ENCODE measurements at places on chromosomes 7 and 10.

DNA sequence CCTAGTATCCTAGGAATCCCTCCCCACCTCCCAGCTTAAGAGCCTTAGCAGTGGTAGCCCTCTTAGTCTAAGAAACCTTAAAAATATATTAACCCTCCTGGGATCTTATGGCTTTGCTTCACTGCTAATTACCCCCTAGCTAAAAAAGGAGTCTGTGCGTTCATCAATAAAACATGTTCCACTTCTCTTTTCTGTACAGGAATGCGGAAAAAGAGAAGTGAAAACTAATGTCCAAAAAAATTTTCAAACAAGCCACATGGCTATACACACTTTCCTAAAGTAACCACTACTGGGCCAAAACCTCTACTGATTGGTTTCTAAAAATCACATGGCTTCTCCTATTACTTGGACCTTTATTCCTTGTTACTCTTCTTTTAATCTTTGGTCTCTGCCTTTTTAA, 667.1 kb upstream of the LRRTM3 start:
- no peak for DNase-seq

DNA sequence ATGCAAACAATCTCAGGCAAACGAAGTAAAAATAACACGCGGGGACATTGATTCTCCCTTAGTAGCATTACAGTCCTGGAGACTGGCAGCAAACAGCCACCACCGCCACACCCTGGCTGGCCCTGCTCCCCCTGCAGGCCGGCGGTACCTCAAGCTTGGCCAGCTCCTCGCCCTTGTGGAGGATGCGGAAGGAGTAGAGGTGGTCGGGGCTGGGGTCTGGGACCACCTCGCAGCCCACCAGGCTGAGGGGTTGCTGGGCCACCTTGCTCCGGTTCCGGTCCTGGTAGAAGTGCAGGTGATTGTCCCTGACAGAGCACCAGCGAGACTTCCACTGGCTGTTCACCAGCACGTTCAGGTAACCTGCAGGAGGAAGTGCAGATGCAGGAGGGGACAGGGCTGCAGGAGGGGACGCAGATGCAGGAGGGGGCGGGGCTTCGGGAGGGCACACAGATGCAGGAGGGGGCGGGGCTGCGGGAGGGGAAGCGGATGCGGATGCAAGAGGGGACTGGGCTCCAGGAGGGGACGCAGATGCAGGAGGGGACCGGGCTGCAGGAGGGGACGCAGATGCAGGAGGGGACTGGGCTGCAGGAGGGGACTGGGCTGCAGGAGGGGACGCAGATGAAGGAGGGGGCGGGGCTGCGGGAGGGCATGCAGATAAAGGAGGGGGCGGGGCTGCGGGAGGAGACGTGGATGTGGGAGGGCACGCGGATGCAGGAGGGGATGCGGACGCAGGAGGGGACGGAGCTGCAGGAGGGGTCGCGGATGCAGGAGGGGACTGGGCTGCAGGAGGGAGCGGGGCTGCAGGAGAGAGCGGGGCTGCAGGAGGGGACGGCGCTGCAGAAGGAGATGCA, 65.7 kb downstream of the VWA2 start:
- peak; percentile 15 for DNase-seq

DNA sequence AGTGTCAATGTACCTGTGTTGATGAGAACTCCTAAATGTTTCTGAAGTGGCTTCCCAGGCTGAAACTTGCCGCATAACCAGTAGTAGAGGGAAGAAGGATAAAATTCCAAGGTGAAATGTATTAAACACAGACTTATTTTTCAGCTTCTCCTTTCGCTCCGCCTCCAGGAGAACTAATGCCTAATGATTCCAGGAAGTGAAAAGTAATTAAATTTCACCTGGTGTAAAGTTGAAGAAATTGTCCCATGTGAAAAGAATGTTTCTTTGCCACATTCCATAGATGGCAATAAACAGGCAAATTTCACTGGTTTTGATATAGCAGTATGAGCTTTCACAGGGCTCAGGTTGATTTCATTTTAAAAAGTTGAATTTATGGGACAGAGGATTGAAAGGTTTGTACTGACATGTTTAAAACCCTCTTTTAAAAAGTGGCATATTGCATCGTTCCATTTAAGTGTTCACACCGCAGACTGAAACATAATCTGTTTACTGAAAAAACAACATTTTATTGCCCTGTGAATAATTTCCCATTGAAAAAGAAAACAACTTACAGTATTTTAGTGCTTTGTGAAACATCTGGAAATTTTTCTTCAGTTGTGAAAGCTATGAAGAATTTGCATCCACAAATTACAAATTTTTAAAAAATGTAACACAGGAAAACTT, 453.4 kb upstream of the NFE2L3 start:
- no peak for DNase-seq

DNA sequence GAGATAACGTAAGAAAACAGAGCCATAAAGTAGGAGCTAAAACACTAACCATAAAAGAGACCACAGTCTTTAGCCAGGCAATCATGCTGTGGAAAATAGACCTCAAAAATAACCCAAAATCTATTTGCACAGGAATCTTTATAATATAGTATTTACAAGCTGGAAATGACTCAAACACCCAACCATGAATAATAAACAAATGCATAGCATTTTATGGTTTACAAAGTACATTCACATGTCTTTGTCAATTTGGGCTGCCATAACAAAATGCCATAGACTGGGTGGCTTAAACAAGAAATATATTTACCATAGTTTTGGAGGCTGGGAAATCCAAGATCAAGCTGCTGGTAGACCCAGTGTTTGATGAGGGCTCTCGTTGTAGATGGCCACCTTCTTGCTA, 65.5 kb upstream of the GRB10 start:
- DNase-seq = no peak

GRCh38 chr10:133219782-133220181, 10.2 kb upstream of the UTF1 start:
- DNase-seq = no peak

DNA sequence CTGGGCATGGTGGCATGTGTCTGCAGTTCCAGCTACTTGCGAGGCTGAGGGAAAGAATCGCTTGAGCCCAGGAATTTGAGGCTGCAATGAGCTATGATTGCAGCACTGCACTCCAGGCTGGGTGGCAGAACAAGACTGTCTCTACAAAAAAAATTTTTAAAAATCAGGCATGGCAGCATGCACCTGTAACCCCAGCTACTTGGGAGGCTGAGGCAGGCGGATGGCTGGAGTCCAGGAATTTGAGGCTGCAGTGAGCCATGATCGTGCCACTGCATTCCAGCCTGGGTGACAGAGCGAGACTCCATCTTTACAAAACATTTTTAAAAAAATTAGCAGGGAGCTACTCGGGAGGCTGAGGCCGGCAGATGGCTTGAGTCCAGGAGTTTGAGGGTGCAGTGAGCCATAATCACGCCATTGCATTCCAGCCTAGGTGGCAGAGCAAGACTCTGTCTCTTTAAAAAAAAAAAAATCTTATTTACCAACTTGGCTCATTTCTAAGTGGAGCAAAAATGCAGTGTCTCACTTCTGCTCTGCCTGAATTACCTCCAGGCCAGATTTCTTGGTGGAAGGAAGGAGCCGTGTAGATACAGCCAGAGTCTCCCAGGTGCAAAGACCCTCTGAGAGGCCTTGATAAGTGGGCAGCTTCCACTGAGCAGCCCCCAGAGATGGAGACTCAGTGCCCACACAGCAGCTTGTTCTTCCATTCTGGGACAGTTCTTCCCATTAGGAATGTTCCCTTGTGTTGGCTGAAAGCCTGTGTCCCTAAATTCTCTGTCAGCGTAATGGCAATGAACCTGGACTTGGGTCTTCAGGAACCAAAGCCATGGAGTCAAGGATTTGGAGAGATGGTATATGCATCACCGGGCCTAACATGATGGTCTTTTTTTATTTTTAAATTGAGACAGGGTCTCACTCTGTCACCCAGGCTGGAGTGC, 30.0 kb downstream of the GTF2IRD1 start:
- DNase-seq = no peak

DNA sequence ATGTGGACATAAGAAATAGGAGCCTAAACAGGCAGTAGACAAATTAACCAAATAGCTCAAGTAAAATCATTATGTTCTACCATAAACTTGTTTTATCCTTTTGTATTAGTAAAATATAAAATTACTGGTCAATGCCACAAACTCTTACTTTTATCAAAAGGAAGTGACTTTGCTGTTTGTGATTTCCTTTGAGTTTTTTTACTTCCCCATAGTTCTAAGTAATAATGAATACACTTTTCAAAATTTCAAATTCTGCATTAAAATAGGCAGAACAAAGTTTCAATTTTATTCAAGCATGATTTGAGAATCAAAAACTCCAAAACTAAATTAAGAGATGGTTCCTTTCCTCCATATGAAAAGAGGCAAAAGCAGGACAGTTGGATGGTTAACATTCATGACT, 139.7 kb upstream of the ABCB5 start:
- no peak for DNase-seq

DNA sequence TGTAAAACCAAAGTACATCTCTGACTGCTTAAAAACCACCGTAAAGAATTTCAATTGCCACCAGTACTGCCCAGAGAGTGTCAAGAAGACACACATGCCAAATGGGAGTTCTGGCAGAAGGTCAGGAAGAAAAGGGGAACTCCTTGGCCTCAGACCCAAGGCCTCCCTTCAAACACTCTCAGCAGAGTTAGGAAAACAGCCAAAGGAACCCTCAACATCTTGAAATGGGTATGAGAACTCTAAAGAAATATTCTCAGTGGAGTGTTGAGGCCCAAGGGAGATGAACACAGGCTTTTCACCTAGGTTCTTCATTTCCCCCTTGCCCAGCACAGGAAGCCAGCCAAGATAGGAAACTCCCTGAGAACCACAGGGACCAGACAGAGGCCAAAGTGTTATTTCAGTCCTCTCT, 96.1 kb upstream of the ASAH2 start:
- no peak for DNase-seq

DNA sequence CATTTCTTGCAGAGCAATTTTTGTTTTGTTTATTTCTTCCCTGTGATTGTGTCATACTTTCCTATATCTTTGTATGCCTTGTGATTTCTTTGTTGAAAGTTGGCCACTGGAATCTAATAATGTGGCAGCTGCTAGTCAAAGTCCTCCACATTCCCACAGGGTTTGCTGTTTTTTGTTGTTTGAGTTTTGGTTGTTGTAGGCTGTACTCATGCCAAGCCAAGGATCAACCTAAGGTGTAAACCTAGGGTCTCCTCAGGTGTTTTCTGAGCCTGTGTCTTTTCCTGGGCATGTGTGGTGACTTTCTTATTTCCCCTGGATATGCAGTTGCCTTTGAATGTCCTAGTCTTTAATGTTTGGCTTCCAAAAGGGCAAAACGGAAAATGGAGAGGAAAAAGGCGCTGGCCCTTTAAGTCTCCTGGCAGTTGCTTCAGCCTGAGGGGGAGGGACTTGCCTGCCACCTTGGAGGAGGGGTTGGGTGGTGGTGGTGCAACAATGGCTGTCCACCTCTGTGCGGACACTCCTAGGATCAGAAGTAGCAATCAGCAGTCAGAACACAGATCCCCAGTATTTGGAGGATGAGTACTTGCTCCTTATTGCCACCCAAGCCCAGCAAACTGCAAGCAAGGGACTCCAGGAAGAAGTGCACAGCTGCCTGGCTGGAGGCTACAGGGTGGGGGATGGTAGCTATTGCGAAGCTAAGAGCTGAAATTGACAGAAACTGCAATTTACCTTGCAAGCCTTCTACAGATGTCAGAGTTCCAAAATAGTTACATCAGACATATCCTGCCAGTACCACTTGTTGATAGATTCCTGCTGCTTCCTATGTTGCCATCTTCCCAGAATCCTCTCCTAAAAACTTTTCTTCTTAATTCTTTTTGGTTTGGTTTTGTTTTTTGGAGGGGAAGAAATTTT, 5.6 kb upstream of the ZNF518A start:
- no peak for DNase-seq

DNA sequence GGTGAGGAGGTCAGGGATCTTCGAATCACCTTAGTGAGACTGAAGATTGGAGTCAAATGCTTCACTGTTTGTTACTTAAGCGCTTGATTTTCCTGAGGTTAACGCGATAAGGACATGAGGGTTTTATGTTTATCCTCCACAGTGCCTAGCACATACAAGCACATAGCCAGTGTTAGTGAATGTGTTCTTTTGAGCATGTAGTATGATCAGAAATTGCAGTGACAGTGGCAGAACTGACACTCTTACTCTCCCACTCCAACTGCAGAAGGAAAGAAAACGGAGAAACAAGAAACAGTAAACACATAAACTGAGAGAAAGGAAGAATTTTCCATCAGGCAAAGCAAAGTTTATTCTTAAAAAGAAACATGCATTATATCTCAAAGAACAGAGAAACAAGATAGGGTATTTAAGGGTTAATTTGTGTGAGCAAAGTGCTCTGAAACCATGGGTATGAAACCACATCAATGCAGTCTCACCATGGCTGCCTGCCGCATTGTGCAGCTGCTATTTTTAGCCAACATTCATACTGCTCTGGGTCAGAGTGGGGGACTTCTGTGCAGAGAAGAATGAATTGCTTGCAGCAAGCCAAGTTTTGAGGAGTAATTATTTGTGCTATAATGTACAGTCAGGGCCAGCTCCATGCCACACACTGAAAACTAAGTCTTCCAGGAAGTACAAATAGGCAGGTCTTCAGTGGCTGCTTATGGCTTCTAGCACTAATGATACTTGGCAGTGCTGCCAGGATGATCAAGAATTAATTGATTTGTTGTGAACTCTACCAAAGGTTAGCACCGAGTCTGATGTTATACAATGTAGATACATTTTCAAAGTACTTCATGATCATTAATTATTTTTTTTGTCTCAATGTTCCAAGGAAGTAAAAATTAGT, 152.0 kb downstream of the MACC1 start:
- no peak for DNase-seq

GRCh38 chr7:7867846-7868571, 100.6 kb upstream of the GLCCI1 start:
- DNase-seq = no peak

DNA sequence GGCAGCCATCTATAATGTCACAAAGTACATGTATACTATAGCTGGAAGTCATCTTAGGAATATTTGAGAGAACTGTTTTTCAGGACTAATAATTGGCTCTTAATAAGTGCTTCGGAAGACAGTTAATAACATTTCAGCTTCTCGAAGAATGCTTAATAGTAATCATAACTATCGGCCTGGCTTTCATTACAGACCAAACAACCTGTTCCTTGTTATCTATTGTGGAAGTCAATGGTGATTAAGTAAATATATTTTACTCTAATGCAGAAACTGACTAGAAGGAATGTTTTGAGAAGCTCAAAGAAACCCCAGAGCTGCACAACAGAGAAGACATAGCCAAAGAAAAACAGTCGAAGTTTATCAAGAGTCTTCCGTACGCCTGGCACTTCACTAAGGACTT, 106.8 kb upstream of the FAM133B start:
- no peak for DNase-seq
